Endothelial cell of umbilical vein (primary cell): ENCODE measurements at places on chromosomes 1 and 21. TPM values are rescaled to one million over a fixed set of nuclear protein-coding genes. Genes with fewer than 3 reads are reported as not detected.
A peak's percentile ranks its signal among the peaks of the same experiment; 100 is the strongest.

- DNase-seq: no peak
These were observed 52.9 kb downstream of the L1TD1 start for GRCh38 chr1:62247391-62248168.

Gene SLC16A4
- total RNA-seq: 2.1 and 2.8 TPM in 2 replicates

Gene KCNJ9
- not detected in 2 replicates for total RNA-seq

GRCh38 chr1:206872139-206872538, 6.7 kb downstream of the IL20 start:
- DNase-seq: no peak

- DNase-seq: no peak
These were observed 17.1 kb downstream of the MTOR start for GRCh38 chr1:11245248-11245647.

- DNase-seq: no peak
These were observed 489.3 kb downstream of the MATN1 start for GRCh38 chr1:30234091-30234490.

GRCh38 chr1:109089242-109090015, 1.1 kb upstream of the TMEM167B start:
- peak; percentile 58 for DNase-seq

DNA sequence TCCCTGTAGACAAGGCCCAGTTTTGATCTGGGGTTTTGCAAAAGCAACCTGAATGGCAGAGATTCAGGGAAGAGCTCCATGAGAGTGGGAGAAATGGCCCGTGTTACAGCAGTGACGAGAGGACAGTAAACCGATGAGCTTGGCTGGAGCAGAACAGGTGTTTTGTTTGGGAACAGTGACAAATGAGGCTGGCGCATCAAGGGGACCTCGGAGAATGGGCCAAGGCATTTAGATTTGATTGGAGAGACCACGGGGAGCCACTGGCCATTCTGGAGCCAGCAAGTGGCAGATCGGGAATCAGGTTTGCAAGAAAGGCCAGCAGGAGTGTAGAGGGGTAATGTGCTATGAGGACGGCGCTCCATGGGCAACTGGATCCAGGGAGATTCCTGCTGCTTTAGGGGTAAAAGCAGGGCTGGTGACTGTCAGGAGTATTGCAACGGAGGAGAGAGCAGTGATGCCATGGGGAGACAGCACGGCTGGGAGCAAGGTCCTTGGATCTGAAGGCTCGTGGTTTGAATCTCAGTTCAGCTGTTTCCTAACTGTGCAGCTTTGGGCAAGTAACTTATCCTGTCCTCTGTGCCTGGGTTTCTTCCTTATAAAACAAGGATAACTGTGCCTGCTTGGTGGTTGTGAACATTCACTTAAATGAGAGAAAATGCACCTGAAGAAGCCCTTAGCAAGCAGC, 9.9 kb upstream of the KLHDC7A start:
- DNase-seq: no peak

DNA sequence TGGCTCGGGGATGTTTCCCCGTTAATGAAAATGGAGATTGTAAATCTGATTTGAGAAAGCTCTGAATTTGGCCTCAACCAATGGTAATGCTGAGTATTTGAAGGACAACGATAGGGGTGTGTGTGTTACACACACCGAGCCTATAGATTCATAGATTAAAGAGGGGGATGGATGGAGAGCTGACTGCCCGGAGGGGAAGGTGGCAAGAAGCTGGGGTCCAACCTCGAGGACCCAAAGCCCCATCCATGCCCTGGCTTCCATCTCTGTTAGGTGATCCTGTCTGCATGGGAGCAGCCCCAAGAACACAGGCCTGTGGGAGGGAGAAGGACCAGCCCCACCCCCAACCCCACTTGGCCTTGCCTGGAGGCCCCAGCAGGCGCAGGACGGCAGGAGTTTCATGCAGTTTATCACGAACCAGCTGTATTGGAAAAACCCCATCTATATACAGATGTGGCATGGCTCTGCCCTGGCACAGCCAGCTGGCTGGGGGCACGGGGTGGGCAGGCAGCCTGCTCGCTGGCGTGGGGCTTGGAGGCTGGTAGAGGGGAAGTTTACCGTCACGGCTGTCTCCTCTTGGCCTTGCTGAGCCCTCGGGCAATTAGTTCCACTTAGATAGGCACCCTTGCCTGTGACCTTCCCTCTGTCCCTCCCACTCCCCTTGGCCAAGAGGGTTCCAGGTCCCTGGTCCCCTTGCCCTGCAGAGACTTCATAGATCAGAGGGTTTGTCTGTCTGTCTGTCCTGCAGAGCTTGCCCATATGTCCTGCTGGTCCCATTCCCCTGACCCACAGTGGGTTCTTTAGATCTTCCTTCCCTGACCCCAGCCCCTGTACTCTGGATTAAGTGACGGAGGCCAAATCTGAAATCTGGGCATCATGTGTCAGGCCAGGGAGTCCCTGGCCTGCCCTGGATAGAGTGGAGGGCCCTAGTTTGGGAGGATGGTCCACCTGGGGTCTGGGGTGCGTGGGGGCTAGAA, 3.0 kb downstream of the HSPB7 start:
- DNase-seq: no peak
